Ammon's horn (tissue), 1 donor: ENCODE measurements at places on chromosomes 12 and 14.

- no peak for DNase-seq
Observed at GRCh38 chr12:53969588-53970259, 3.2 kb upstream of the HOXC11 start.

- no peak for DNase-seq
Observed at GRCh38 chr14:75837151-75837787, 144.5 kb downstream of the TGFB3 start.

GRCh38 chr14:86788224-86788623, 1204.8 kb downstream of the GALC start:
- no peak for DNase-seq

DNA sequence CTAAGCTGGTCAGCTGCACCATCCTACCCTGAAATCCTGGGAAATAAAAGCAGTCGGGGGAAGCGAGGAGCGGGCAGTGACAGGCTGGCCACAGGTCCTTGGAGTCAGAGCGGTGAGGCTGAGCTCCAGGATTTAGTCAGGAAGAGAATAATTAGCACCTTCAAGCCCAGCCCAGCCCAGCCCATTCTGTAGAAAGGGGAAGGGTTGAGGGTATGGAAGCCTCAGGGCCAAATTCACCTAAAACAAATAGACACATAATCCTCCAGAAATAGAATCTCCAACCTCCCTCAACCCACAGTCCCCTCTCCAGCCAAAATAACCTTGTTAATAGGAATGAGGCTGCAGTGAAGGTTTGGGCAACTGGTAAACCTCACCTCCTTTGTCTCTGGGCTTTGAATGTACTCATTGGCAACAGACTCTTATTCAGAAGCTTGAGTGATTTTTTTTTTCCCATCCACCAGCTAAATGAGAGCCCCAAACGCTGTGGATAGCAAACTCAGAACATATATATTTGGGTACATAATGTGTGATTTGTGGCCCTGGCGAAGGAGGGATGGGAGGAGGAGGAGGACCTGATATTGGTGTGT, 334.1 kb downstream of the DPF3 start:
- no peak for DNase-seq

- peak; percentile 64 for DNase-seq
Observed at GRCh38 chr14:75542588-75543091, 20.4 kb downstream of the BATF start.

DNA sequence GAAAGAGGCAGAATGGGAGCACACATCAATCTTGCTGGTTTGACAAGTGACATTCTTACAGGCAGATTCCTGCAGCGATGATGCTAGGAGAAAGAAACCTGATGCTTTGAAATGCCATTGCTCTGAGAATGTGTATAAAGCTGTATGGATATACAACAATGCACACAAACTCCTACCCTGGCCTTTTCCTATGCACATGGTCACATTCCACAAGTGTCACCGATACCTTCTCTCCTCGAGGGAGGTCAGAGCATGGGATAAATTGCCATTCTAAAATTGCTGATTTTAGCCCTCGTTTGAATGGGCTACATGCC, 11.9 kb downstream of the FGF6 start:
- no peak for DNase-seq

GRCh38 chr14:90616313-90616712, 199.9 kb downstream of the TTC7B start:
- no peak for DNase-seq

- no peak for DNase-seq
Observed at GRCh38 chr12:24948420-24948756, 513 bp downstream of the BCAT1 start.

- DNase-seq = no peak
Observed at GRCh38 chr12:40034712-40035111, 71.2 kb downstream of the SLC2A13 start.

DNA sequence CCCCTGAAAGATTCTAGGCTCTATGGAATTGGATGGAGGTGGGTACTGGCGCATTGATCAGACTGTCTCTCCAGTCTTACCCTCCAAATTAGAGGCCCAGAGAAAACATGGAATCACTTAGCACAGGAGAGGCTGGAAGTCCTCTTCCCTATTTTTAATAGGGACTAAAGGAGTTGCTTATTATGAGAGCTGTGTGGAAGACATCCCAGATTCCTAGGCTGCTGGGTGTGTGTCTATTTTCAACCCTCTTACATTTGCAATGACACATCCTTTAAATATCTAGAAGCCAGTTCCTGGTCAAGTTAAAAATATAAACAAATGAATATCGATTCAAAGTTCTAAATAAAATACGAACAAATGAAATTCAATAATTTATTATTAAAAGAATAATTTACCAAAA, 58.3 kb upstream of the ARID2 start:
- DNase-seq = no peak

GRCh38 chr14:65438266-65438933, 25.9 kb downstream of the FUT8 start:
- DNase-seq = no peak

DNA sequence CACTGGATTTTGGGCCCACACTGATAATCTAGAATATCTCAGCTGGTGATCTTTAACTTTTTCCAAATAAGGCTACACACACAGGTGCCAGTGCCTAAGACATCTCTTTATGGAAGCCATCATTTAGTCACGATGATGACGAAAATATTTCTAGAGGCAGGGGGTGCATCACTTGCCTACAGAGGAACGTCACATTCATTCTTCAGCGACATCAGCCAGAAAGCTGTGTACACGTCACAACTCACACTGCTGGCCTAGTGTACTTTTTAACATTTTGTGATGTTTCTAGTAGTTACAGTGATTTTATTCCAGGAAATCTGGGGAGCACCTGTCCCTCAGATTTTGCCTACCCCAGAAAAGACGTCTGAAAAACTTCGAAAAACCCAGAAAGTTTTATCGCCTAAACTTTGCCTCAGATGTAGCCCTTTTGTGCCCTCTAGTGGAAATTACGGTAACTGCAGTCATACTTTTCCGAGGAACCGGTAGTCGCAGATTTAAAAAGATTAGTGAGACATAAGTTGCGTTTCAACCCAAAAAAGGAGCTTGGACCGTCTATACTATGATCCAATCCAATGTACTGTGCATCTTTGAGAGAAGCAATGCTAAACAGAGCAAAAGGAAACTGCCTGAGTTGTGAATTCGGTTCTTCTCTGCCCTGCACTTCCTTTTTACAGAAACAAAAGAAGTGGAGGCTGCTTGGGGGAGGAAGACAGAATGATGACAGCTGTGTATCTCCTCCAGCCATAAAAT, 64.3 kb upstream of the STON2 start:
- peak; percentile 69 for DNase-seq

DNA sequence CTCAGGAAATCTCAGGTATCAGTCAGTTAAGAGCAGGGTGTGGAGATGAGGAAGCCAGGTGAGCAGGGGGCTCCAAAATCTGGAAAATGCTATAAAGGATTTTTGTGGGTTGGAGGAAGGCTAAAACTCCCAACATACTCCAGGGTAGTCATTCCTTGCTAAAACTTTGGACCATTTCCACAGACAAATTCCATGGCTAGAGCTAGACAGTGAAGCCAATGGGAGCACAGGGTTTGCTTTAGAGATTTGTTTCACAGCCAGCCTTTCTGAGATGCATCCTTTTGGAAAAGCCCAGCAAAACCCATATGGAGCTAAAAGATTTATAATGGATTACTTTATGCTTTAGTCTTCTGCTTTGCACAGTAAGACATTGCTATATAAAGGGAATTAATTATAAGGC, 146.5 kb downstream of the SAMD4A start:
- no peak for DNase-seq

DNA sequence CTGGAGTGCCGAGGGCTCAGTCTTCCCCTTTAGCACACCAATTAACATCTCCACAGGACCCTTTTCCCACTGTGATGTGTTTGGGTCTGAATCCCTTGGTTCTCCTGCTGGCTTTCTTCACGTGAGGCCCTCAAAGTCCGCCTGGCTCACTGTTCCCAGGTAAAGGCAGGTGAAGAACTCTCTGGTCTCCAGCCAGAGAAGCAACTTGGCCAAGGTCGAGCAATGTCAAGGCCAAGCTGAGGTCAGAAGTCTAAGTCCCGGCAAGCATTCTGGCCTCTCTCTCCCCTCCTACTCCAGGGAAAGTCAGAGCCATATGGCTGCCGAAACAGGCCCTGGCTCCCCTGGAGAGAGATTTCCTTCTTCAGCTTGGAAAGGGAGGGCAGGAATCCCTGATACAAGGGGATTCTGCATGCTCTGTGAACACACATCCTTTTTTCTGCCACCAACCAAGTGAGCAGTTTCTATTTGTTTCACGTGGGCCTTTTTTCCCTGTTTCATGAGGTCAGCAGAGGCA, 61.4 kb upstream of the ESRRB start:
- DNase-seq = no peak

GRCh38 chr14:29274890-29275596, 508.5 kb downstream of the FOXG1 start:
- no peak for DNase-seq

DNA sequence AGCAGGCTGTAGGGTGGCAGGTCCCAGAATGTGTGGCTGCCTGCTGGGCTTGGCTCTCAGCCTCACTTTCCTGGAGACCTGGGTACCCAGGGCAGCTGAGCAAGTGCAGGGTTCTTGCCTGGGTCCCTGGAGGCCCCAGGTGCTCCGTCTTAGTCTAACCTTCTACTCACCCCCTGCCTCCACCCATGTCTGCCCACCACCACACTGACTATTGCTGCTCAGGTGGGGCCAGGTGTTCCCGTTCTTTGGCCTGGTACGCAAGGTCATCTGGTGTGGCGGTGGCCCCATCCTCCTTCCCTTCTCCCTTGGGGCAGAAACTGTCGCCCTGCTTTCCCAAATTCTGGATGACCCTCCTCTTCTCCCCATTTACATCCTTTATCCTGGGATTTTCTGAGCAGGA, 319.9 kb downstream of the TMEM121 start:
- no peak for DNase-seq

DNA sequence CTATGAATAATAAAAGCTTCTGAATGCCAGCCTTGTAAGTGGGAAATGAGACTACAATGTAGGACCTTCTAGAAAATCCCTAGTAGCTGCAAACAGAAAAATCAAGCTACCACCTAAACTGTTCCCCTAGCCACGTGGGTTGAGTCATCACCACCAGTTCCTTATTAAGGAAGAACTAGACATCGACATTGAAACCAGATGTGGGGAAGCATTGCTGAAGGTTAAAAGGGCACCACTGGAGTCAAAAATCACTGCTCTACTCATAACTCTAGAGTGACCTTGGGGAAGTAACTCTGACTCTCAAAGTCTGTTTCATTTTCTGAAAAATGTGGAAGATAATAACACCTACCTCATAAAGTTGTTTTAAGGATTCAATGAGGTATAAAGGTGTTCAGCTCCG, 9.4 kb upstream of the CNIH1 start:
- no peak for DNase-seq

GRCh38 chr12:49824895-49825294, 3.3 kb downstream of the NCKAP5L start:
- peak; percentile 60 for DNase-seq

- no peak for DNase-seq
Observed at GRCh38 chr14:99257673-99258221, 14.2 kb downstream of the BCL11B start.

DNA sequence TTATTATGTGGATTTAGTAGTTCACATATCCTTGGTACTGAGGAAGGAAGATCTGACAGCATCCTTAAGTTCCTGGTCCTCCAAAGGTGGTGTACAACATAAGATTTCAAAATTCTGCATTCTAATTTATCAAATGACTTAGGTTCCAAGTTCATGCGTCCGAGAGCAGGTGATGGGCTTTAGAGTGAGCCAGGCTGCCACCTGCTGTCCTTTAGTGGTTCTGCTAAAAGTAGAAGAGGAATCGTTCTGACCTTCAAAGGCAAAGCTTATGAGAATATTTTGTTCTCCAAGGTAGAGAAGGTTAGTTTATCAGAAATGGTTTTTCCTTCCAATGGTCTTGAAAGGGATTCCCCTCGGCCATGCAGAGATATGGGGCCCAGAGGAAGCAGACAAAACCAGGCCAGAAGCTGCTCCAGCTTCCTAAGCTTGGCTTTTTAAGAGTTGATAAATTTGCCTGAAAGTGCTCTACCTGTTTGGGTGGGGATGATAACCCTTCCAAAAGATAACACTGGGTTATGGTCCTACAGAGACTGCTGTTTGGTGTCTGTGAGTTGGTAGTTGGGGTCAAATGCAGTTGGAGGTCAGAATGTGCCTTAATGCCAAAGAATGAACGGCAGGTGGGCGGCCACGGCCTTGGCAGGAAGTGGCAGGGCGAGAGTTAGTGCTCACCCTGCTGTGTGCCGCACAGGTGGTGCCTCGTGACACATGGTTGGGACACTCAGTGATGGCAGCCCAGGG, 29.1 kb upstream of the LRTM2 start:
- peak; percentile 87 for DNase-seq

DNA sequence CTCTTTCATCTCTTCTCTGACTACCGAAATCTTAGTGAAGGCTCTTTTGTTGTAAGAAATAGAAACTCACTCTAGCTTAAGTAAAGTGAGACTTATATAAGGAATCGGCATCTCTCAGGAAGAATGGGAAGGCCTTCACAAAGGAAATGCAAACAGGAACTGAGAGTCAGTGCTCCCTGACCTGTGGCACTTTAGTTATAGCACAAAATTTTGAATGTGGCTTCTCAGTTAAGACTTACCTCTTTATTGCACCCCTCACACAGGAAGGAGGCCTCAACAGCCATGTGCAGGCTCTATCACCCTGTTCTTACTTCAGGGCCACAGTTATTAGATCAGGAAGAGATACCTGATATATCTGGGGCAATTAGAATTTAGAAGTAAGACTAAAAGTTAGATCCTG, 224.7 kb upstream of the EGLN3 start:
- peak; percentile 22 for DNase-seq

GRCh38 chr12:40202095-40203059, 22.4 kb upstream of the LRRK2 start:
- no peak for DNase-seq

GRCh38 chr14:61508526-61508925, 186.8 kb upstream of the HIF1A start:
- no peak for DNase-seq

GRCh38 chr12:119328111-119328510, 6.4 kb upstream of the CCDC60 start:
- no peak for DNase-seq

GRCh38 chr14:104977008-104977680, 1.0 kb downstream of the AHNAK2 start:
- DNase-seq = no peak

DNA sequence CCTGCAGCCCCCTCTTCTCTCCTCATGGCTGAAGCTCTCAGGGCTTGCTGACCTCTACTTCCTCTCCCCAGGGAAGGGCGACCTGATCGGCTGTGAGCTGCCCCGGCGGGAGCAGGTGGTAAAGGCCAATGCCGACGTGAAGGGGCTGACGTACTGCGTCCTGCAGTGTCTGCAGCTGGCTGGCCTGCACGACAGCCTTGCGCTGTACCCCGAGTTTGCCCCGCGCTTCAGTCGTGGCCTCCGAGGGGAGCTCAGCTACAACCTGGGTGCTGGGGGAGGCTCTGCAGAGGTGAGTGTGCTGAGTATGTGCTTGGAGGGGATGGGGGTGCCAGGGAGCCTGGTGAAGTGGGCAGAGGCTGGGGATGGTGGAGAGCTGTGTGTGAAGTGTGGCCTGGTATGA, 13.7 kb downstream of the MCRS1 start:
- DNase-seq = no peak

- DNase-seq = no peak
Observed at GRCh38 chr12:43896496-43896895, 60.6 kb downstream of the TMEM117 start.

GRCh38 chr12:53014709-53015108, 8.5 kb downstream of the EIF4B start:
- DNase-seq = no peak
